Activated naive CD4-positive, alpha-beta T cell treated with anti-CD3 and anti-CD28 coated beads, Interleukin-2, amount 50 U/mL, for 16 hours (primary cell): ENCODE measurements at places on chromosomes 4 and X.
A peak's percentile ranks its signal among the peaks of the same experiment; 100 is the strongest.

GRCh38 chrX:15737959-15738902 is at the start of gene CA5B:
Gene CA5B (plus strand): TSS chrX:15738270. CDS start chrX:15750024, 11,754 bp downstream.
- peak; percentile 90 for DNase-seq

- DNase-seq: no peak
These were observed 72.3 kb upstream of the ZNF518B start for GRCh38 chr4:10529291-10530136.

DNA sequence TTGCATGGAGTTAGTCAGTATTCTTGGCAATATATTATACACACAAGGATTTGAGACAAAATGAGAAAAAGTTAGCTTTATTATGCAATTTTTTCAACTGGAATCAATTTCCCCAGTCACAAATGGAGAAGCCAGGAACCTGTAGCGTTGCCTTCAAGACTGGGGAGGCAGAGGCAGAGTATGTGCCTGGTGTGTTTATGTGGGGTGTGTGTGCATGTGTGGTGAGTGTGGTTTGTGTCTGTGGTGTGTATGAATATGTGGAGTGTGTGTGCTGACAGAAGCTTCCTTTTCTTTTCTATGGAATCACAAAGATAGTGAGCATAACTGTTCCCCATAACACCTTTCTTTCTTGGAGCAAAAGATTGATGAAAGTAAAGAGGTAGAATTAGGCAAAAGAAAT is 37.0 kb downstream of the TNIP3 start:
- DNase-seq: no peak

GRCh38 chr4:7680106-7680505 is 245.4 kb upstream of the PSAPL1 start:
- no peak for DNase-seq

- no peak for DNase-seq
These were observed 109.8 kb upstream of the PCDH7 start for GRCh38 chr4:30610361-30610760.

DNA sequence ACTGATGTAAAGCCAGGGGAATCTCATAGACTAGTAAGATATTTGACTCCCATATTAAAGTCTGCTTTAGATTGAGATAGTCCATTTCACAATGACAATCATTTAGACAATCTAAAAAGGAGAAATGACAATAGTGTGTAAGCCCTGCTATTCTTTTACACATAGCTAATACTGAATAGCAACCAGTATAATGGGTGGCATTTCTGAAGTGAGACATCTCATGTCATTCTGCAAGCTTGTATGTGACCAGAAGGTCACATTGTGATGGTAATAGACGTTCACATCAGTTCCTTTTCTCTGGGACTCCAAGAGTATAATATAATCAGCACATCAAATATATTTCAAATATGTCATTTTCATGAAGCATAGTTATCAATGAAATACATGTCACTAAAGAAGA is 440.2 kb downstream of the GALNTL6 start:
- DNase-seq: no peak

- DNase-seq: no peak
These were observed 80.3 kb upstream of the STS start for GRCh38 chrX:7067256-7067655.

DNA sequence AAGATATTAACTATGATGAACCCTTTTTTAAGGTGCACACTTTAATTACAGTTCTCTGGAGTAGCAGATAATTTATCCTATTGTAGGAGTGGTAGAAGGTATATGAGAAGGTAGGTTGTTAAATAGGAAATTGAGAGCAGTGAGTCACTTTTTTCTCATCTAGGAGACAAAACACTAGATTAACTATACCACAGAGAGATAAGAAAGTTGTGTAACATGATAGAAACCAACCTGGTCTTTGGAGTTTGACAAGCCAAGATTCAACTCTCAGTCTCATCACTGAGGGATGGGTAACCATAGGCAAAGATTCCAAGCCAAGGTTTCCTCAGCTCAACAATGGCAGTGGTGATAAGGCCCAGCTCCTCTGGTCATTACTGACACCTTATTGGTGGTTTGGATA is 104.0 kb downstream of the MAD2L1 start:
- DNase-seq: no peak
